T-helper 17 cell (primary cell): ENCODE measurements at places on chromosomes 4 and X.

DNA sequence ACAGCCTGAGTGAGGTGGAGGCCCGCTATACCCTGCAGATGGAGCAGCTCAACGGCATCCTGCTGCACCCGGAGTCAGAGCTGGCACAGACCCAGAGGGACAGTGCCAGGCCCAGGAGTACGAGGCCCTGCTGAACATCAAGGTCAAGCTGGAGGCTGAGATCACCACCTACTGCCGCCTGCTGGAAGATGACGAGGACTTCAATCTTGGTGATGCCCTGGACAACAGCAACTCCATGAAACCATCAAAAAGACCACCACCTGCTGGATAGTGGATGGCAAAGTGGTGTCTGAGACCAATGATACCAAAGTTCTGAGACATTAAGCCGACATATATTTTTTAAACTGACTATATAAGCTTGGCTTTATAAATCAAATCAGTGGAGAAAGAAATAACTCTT lies 73.3 kb upstream of the HHIP start:
- H3K4me1 ChIP-seq: no peaks in the 10 kb centered on the region
- no peak for DNase-seq
- H3K27ac ChIP-seq: no peak overlapping the region

DNA sequence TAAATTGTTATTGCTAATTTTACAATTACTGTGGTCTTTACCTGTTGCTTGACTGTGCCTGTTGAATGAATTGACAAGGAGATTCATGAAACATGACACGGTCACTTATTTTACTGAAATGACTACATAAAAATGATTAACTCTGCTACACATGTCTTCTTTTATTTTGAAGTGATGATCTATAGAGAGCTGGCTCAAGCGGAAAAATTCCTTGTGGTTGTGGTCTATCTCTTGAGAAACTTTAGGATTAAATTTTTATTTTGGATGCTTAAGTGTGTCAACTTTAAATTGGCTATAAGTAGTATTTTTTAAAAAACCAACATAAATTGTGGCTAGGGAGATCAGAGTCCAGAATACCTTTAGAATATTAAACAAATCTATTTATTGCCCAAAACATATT lies 131.8 kb upstream of the PITX2 start:
- no peaks in the 10 kb centered on the region for H3K4me1 ChIP-seq
- no peak for DNase-seq
- no peak overlapping the region for H3K4me3 ChIP-seq
- no peak overlapping the region for H3K27ac ChIP-seq
- H3K36me3 ChIP-seq: no peaks in the 10 kb centered on the region
- H3K27me3 ChIP-seq: no peaks in the 10 kb centered on the region

GRCh38 chrX:13734278-13735172 lies at the start of the genes OFD1 and TRAPPC2:
TSS of gene OFD1 (plus strand) at chrX:13734748. CDS start at chrX:13735072, 324 bp downstream.
TSS of gene TRAPPC2 (minus strand) at chrX:13734620. CDS start at chrX:13719963, 14,657 bp downstream.
- H3K36me3 ChIP-seq: peaks cover 10% of the 10 kb centered on the region
- H3K4me3 ChIP-seq: peak within 1 kb of the TSS; percentile 95
- H3K4me1 ChIP-seq: peaks cover 31% of the 10 kb centered on the region
- H3K27ac ChIP-seq: peak within 1 kb of the TSS; percentile 97
- DNase-seq: peak; percentile 80

DNA sequence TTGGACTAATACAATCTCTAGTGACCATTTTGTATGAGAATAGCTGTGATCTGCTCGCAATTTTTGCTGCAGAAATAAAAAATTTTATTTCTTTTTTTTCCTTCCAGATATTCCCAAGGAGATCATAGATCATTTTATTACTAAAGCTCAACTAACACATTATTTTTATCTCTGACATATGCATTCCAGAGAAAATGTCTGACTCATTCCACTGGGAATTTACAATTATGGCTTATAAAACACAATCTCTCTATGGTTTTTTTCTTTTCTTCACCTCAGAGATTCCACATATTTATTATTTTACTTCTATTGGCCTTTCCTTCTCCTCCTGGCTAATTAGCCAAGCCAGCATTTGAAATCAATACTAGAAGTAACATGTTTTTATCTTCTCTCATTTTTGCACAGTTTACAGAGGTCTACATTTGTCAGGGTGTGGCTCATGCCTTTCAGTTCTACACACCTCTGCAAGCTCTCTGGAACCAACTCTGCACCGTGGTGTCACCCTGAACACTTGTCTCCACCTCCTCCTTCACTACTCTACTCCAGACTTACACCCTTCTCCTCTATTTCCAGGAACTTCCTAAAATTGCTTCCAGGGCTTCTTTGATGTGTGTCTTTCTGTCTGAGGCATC lies 59.8 kb upstream of the GPM6A start:
- H3K4me1 ChIP-seq: no peaks in the 10 kb centered on the region
- DNase-seq: no peak
- H3K27me3 ChIP-seq: no peaks in the 10 kb centered on the region
- H3K36me3 ChIP-seq: no peaks in the 10 kb centered on the region
- no peak overlapping the region for H3K4me3 ChIP-seq

DNA sequence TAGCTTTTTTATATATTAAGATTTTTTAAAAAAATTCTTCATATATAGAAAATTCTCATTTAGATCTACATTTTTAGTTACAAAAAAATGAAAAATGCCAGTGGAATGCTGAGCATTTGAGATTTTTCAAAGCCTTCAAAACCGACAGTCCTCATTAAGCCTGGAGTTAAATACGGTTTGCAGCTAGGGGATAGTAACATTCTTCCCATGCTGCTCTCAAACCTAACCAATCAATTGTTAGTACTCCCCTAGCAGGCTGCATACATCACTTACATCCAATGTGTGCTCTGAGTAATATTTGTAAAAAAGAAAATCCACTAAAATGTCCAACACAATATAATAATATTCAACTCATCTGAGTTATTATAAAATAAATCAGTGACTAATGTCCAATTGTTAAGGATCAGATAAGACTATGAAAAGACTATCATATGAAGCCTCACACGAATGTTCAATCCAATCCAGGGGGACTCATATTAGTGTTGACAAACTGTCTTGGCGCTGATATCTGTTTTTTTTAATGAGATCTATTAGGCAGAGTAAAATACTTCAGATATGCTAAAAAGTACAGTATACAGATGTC lies 227.6 kb upstream of the MAB21L2 start:
- no peak overlapping the region for H3K4me3 ChIP-seq
- H3K27me3 ChIP-seq: no peaks in the 10 kb centered on the region
- no peak for DNase-seq
- H3K4me1 ChIP-seq: peaks cover 5% of the 10 kb centered on the region
- peaks cover 2% of the 10 kb centered on the region for H3K36me3 ChIP-seq
- H3K27ac ChIP-seq: no peak overlapping the region

- no peak overlapping the region for H3K4me3 ChIP-seq
- H3K27ac ChIP-seq: no peak overlapping the region
- peaks cover 10% of the 10 kb centered on the region for H3K4me1 ChIP-seq
- no peaks in the 10 kb centered on the region for H3K36me3 ChIP-seq
- DNase-seq: no peak
Measured at GRCh38 chrX:9488586-9488985, 23.7 kb downstream of the TBL1X start.

- H3K27ac ChIP-seq: no peak overlapping the region
- H3K4me3 ChIP-seq: no peak overlapping the region
- H3K4me1 ChIP-seq: no peaks in the 10 kb centered on the region
- H3K36me3 ChIP-seq: no peaks in the 10 kb centered on the region
- H3K27me3 ChIP-seq: no peaks in the 10 kb centered on the region
- no peak for DNase-seq
Measured at GRCh38 chr4:187103351-187103750, 379.7 kb upstream of the FAT1 start.

GRCh38 chr4:152529880-152530279 lies 6.0 kb downstream of the FBXW7 start:
- peaks cover 9% of the 10 kb centered on the region for H3K36me3 ChIP-seq
- no peak for DNase-seq
- no peaks in the 10 kb centered on the region for H3K27me3 ChIP-seq
- H3K4me3 ChIP-seq: no peak overlapping the region
- H3K27ac ChIP-seq: no peak overlapping the region

- no peak overlapping the region for H3K27ac ChIP-seq
- no peak for DNase-seq
- peaks cover 45% of the 10 kb centered on the region for H3K27me3 ChIP-seq
- H3K36me3 ChIP-seq: no peaks in the 10 kb centered on the region
- peaks cover 4% of the 10 kb centered on the region for H3K4me1 ChIP-seq
Measured at GRCh38 chr4:121344098-121344497, 36.7 kb downstream of the QRFPR start.

GRCh38 chr4:161894014-161894413 lies 269.8 kb downstream of the FSTL5 start:
- no peak overlapping the region for H3K27ac ChIP-seq
- H3K4me1 ChIP-seq: no peaks in the 10 kb centered on the region
- no peak overlapping the region for H3K4me3 ChIP-seq
- no peaks in the 10 kb centered on the region for H3K36me3 ChIP-seq
- H3K27me3 ChIP-seq: no peaks in the 10 kb centered on the region

DNA sequence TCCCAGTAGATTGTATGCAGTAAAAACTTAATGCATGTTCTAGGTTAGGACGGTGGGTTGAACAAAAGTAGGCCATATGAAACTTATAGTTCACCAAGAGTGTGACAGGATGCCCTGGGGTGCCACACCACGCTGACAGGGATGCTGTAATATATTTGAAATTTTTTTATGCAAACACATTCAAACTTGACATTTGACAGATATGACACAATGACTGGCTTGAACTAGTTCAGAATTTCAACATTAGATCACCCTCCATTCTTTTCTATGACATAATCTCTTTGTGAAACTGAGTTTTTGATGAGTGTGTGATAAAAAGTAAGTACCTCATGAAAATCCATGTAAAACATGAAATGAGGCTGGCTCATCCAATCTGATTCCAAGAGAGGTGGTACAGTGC lies 198.4 kb downstream of the PALLD start:
- H3K27me3 ChIP-seq: peaks cover 60% of the 10 kb centered on the region
- no peak for DNase-seq
- peaks cover 3% of the 10 kb centered on the region for H3K4me1 ChIP-seq
- H3K36me3 ChIP-seq: peaks cover 3% of the 10 kb centered on the region
- H3K4me3 ChIP-seq: no peak overlapping the region

DNA sequence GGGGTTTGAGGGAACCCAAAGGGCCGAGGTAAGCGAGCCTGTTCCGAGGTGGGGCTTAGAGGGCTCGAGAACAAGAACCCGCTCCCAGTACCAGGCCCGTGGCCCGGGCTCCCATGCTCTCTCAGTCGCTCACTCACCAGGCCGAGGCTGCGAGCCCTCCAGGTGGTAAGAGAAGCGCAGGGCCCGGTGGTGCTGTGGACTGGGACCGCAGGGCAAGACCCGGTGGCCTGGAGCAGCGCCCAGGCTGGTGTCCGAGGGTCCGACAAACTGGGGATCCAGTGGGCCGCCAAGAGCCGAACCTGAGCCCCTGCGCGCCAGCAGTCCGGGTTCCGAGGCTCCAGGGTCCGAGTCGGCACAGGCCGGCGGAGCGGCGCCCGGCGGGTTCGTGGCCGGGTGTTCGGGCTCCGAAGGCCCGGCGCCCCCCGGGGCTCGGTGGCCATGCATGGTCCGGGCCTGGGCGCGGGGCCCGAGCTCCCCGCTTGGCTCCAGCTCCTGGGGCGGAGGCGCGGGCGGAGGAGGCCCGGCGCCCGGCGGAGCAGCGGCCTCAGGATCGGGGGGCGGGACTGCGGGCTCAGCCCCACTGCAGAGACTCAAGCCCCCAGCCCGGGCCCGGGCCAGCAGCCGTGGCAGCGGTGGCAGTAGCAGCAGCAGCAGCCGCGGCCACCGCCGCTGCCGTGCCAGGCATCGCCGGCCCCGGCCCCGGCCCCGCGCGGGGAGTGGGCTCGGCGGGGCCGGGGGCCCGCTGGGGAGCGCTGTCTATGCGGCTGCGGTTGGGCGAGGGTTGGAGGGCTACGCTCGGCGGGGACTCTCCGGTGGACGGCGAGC lies 833 bp downstream of the FGD1 start:
- peaks cover 19% of the 10 kb centered on the region for H3K27me3 ChIP-seq
- no peak overlapping the region for H3K27ac ChIP-seq
- peaks cover 11% of the 10 kb centered on the region for H3K4me1 ChIP-seq
- H3K36me3 ChIP-seq: peaks cover 4% of the 10 kb centered on the region

DNA sequence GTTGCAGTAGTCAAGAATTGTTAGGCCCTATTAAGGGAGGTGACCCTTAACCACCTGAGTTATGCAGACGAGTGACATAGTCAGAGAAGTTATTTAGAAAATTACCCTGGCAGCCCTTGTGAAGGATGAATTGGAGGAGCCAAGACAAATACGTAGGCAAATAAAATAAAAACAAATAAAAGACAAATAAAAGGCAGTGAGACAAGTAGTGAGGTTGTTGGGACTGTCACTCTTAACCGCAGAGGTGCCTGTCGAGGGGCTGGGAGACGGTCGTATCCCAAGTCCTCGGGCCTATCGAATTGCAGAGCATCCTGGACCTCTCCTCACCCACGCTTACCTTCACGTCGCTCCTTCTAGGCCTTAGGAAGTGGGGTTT lies 58.0 kb upstream of the ZC4H2 start:
- no peak for DNase-seq
- no peaks in the 10 kb centered on the region for H3K27me3 ChIP-seq
- peak overlapping the region; percentile 91 for H3K4me3 ChIP-seq
- H3K36me3 ChIP-seq: no peaks in the 10 kb centered on the region

DNA sequence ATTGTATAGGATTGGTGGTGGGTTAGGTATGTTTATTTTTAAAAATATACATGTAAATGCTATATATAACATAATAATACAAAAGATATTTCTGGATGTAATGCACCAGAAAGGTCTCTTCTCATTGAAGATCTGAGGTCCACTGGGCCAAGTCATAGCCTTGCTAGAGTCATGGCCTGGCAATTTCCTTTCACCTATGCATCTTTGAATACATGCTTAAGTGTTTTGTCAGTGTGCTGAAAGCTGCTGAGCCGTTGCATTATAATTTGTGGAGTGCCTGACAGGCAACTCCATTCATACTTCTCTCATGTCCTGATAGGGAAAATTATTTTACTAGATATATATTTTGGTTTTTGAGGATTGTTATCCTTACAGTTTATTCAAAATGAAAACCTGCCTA lies 410.2 kb upstream of the CT83 start:
- H3K4me3 ChIP-seq: no peak overlapping the region
- H3K36me3 ChIP-seq: no peaks in the 10 kb centered on the region
- no peak overlapping the region for H3K27ac ChIP-seq
- DNase-seq: no peak
- H3K4me1 ChIP-seq: no peaks in the 10 kb centered on the region

GRCh38 chr4:602559-602942 lies 22.8 kb upstream of the PDE6B start:
- DNase-seq: no peak
- H3K27me3 ChIP-seq: peaks cover 39% of the 10 kb centered on the region
- H3K4me1 ChIP-seq: no peaks in the 10 kb centered on the region
- no peak overlapping the region for H3K4me3 ChIP-seq
- no peaks in the 10 kb centered on the region for H3K36me3 ChIP-seq
- no peak overlapping the region for H3K27ac ChIP-seq
